Activated CD8-positive, alpha-beta memory T cell treated with anti-CD3 and anti-CD28 coated beads, Interleukin-2, amount 50 U/mL, for 48 hours (primary cell): ENCODE measurements at places on chromosomes 1 and 21.

GRCh38 chr1:154429118-154429517 is 24.0 kb downstream of the IL6R start:
- no peak for DNase-seq

DNA sequence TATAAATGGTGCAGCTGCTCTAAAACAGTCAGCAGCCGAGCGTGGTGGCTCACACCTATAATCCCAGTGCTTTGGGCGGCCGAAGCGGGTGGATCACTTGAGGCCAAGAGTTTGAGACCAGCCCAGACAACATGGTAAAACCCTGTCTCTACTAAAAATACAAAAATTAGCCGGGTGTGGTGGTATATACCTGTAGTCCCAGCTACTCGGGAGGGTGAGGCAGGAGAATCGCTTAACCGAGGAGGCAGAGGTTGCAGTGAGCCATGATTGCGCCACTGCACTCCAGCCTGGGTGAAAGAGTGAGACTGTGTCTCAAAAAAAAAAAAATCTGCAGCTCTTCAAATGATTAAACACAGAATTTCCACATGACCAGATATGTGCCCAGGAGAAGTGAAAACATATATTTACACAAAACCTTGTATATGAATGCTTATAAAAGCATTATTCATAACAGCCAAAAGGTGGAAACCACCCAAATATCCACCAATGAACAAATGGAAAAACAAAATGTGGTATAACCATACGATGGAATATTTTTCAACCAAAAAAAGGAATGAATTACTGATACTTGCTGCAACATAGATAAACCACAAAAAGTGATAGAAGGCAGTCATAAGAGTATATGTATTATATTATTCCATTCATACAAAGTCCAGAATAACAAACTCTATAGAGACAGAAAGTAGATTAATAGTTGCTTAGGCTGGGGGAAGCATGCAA is 14.1 kb downstream of the EPS15 start:
- DNase-seq = no peak

GRCh38 chr1:66951513-66951912 is 26.7 kb downstream of the MIER1 start:
- no peak for DNase-seq

- DNase-seq = no peak
Observed at GRCh38 chr1:23524716-23525401, 6.2 kb downstream of the E2F2 start.

GRCh38 chr1:217943361-217943760 is 312.2 kb downstream of the SPATA17 start:
- no peak for DNase-seq

DNA sequence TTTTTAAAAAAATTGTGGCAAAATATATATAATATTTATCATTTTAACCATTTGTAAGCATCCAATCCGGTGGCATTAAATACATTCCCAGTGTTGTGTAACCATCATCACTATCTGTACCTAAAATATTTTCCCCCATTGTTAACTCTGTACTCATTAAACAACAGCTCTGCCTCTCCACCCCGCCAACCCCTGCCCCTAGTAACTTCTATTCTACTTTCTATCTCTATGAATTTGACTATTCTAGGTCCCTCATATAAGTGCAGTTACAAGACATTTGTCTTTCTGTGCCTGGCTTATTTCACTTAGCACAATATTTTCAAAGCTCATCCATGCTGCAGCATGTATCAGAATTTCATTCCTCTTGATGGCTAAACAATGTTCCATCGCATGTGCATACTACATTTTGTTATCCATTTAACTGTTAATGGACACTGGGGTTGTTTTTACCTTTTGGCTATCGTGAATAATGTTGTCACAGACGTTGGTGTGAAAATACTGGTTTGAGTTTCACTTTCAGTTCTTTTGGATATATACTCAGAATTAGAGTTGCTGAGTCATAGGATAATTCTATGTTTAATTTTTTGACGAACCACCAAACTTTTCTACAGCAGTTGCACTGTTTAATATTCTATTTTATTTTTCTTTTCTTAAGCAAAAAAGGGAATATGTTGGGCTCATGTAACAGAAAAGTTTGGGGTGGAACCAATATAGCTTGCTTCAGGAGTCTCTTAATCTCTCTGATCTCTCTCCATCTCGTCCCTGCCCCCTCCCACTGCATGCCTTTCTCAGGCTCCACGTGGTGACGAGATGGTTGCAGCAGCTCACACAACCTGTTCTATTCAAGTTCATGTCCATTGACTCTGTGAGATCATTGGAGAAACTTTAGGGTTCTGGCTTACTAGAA is 25.2 kb upstream of the RCAN1 start:
- DNase-seq = peak; percentile 61

DNA sequence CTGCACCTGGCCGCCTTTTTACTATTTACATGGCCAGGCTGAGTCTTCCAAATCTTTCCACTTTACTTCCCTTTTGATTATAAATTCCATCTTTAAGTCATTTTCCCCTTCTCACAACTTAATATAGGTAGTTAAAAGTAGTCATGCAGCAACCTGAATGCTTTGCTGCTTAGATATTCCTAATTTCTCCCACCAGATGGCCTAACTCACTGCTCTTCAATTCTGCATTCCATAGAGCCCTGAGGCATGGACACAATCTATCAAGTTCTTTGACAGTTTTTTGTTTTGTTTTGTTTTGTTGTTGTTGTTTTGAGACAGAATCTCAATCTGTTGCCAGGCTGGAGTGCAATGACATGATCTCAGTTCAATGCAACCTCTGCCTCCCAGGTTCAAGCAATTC is 21.7 kb upstream of the FAAH start:
- no peak for DNase-seq

- no peak for DNase-seq
Observed at GRCh38 chr1:57061369-57061768, 95.6 kb upstream of the C8B start.

DNA sequence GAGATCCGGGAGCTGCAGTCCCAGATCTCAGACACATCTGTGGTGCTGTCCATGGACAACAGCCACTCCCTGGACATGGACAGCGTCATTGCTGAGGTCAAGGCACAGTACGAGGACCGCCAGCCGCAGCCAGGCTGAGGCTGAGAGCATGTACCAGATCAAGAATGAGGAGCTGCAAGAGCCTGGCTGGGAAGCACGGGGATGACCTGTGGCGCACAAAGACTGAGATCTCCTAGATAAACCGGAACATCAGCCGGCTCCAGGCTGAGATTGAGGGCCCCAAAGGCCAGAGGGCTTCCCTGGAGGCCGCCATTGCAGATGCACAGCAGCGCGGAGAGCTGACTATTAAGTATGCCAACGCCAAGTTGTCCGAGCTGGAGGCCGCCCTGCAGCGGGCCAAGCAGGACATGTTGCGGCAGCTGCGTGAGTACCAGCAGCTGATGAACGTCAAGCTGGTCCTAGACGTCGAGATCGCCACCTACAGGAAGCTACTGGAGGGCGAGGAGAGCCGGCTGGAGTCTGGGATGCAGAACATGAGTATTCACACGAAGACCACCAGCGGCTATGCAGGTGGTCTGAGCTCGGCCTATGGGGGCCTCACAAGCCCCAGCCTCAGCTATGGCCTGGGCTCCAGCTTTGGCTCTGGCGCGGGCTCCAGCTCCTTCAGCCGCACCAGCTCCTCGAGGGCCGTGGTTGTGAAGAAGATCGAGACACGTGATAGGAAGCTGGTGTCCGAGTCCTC is 25.5 kb downstream of the ETV3L start:
- peak; percentile 69 for DNase-seq

DNA sequence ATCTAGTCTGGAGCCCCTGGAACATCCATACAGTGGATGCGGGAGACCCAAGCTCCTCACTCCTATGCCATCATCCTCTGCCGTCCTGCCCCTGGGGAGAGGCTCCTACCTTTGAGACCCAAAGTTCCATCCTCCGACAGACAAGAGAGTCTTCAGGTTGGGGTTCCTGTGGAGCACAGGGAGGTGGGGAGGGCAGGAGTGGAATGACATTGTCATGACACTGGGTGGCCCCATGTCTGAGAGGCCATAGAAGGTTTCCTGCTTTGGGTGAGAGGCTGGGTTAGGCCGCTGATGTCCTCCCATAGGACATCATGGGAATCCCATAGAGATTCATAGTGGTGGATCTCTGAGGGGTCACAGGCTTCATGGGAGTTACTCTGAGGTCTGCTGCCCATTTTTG is 2.0 kb downstream of the CHI3L1 start:
- no peak for DNase-seq

DNA sequence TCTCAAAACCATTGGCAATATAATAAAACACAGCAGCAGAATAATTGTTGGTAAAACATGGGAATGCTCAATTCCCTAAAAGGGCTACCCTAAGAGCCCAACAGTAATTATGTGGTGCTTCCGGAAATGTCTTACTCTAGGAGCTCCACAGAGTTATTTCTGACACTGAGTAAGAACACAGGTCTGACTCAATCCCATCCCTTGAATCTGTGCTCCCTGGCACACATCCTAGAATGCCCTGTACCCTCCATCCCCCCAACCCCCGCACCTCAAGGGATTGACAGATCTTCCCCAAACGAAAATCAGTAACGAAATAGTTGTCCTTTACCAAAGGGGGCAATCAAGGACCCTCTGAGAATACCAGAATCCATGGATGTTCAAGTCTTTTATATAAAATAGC is 71.9 kb downstream of the SMYD2 start:
- DNase-seq = no peak

DNA sequence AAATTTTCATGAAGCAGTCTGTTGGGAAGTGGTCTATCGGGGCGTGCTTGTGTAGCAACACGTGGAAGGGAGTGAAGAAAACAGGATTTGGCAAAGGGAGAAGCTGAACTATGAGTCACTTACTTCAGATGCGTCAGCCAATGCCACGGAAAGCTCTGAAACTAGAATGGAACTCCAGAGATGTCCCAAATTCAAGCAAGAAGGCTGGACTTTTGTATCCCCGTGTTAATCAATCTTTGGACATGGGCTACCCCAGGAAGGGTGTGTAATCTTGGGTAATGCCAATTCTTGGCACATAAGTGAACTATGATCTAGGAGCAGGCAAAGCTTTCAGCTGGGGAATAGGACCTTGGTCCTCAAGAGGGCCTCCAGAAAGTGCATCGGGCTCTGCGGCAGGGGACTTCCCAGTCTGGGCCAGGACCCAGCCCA is 102.6 kb downstream of the ADSS2 start:
- no peak for DNase-seq

DNA sequence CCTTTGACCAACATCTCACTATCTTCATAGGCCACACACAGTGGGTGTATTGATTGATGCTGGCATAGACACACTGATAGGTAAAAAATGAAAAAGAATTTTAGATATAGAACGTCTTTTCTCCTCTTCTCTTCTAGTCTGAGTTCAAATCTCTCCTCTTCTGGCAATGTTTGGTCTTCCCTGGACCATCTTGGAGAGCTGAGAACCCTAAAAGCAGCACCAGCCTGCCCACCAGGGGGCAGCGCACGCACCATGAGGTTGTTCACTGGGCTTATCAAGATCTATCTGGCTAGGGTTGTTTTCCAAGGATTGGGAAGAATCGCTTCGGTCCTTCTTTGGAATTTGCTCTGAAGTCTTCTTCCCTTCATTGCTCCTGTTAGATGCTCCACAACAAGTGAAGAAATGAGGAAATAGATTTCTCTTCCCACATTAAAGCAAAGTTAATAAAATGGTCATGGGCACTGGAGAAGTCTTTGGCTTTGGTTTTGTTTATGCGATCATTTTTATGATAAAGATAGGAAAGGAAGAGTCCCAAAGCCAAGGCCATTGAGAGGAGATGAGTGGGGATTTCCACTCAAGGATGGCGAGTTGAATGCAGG is 104.0 kb upstream of the OLIG2 start:
- DNase-seq = peak; percentile 78
